Endodermal cell (in vitro differentiated cells): ENCODE measurements at places on chromosomes 3 and 15. TPM values are rescaled to one million over a fixed set of nuclear protein-coding genes. Genes with fewer than 3 reads are reported as not detected.

Gene SPESP1
- total RNA-seq = not detected in 2 replicates

Gene PLA2G4D
- not detected in 3 replicates for total RNA-seq

GRCh38 chr3:112460519-112461195, 38.6 kb downstream of the BTLA start:
- no peak for DNase-seq

DNA sequence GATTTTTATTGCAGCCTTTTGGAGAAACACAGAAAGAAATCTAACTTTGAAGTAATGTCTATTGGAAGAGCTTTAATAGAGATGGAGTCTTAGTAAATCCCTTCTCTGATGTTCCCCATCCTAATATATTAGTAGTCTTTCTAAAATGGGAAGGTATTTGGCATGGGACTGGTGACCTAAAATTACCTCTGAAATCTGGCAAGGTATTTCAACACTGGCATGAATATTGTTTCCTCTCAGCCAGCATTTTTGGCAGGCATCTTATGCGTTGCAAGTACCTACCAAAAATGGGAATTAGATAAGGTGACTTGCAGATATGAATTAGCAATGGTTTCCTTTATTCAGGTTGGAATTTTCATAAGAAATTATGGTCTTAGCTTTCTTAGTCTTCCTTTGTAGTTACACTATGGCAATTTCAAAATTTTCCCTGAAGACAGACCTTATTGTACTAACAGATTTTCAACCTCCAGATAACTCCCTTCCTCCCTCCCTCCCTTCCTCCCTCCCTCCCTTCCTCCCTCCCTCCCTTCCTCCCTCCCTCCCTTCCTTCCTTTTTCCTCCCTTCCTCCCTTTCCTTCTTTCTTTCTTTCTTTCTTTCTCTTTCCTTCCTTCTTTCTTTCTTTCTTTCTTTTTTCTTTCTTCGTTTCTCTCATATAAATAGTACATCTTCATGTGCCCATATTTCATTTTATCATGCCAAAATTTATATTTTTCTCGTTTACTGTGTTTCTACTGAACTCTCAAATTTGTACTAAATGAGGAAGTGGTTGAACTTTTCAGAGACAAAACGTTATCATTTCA, 168.2 kb upstream of the KCNMB2 start:
- DNase-seq = no peak

DNA sequence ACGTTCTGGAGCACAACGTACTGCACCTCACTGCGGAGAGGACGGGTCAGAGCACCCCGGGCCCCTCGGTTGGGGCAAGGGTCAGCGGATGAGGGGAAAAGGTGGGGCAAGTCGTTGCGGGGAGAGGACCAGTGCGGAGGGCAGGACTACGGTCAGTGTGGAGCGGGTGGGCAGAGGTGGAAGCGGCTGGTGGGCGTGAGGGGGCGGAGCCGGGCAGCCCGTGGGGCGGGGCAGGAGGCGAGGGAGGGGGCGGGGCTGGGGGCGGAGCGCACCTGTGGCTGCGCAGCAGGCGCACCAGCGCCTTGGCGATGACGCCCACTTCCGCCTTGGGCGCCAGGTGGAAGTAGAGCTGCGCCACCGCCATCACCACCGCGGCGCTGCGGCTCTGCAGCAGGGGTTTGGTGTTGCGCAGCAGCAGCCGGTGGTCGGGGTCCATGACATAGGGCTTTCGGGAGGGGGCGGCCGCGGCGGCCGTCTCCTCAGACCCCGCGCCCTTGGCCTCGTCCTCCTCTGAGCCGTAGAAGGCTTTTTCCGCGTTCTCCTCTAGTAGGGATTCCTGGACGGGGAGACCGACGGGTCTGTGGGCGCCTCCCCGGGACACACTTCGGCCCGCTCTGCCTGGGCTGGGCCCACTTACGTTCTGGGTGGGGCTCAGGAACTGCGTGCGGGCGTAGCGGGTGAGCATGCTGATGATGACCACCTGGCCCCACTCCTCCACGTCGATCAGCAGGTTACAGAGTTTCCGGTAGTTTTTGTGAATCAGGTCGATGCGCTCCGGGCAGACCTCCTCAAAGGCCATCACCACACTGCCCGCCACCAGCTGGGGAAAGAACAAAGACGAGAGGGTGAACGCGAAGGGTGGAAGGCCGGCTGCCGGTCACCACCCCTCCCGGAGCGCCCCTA, 29.2 kb downstream of the AP3B2 start:
- DNase-seq = peak; percentile 96
